ENCODE measurements at places on chromosomes 11 and 22.

- DNase-seq, result no peak
Observed at GRCh38 chr11:68946416-68947090, 34.2 kb downstream of the MRGPRD start.

- DNase-seq, result no peak
Observed at GRCh38 chr11:13033760-13034533, 24.8 kb downstream of the RASSF10 start.

GRCh38 chr22:25494774-25495173, 69.7 kb upstream of the GRK3 start:
- DNase-seq, result no peak

DNA sequence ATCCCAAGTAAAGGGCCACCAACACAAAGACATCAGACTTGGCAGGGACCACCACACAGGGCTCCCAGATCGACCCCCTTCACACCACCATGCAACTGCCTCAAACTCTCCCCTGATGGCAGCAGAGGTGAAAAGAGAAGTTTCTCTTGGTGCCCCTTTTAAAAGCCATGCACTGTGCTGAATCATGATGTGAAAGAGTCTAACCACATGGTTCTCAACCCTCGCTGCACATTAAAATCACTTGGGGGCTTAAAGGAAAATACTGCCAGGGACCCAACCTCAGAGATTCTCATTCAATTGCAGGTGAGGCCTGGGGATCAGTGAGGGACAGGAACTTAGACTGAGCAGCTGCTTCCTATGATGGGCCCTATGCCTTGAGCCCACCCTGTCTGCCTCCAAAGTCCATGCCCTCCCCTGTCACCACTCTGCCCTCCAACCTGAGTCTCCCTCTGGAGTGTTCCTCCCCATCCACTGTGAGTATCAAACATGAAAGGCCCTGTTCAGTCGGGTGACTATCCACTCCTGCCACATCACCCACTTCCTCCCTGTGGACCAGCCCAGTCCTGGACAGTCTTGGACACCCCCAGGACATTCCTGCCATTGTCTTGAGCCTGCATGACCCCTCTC, 40.8 kb downstream of the PLEKHA7 start:
- DNase-seq, result no peak

Data from stimulated activated CD8-positive, alpha-beta memory T cell treated with anti-CD3 and anti-CD28 coated beads, Interleukin-12 subunit alpha, Interleukin-12 subunit beta, amount 100 ng/mL, for 4 hours (primary cell).